Fibroblast of the aortic adventitia (primary cell): ENCODE measurements at places on chromosomes 1 and 21. TPM values are rescaled to one million over a fixed set of nuclear protein-coding genes. Genes with fewer than 3 reads are reported as not detected.

Gene SPRR2E
- total RNA-seq, result not detected in 2 replicates

Gene CSF3R
- not detected in 2 replicates for total RNA-seq

Gene TNFAIP8L2
- not detected in 2 replicates for total RNA-seq

DNA sequence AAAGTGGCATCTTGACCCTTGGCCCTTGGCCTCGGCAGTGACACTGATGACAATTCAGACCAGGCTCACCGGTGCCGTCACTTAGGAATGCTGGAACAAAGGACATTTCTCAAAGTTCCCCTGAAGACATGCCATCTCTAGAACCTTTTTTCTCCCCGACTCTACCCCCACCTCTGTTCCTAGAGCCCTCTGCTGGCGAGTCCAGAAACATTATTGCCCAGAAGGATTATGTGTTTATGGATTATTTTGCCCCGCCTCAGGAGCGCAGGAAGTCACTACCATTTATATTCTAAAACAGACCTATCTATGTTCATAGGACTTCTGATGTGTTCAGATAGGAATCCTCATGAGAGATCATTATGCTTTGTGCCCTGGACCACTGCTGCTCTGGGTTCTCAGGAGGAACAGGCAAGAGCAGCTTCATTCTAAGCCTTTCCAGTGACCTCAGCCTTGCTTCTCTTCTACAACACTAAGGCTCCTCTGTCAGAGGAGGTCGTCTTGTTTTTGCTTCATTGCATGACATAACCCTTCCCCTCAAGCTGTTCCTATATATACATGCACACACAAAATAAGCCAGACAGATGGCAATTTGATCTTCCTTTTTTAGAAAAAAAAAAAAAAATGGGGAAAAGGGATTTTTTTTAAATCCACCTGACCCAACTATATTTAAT is 12.4 kb upstream of the SHISA4 start:
- no peak for DNase-seq

DNA sequence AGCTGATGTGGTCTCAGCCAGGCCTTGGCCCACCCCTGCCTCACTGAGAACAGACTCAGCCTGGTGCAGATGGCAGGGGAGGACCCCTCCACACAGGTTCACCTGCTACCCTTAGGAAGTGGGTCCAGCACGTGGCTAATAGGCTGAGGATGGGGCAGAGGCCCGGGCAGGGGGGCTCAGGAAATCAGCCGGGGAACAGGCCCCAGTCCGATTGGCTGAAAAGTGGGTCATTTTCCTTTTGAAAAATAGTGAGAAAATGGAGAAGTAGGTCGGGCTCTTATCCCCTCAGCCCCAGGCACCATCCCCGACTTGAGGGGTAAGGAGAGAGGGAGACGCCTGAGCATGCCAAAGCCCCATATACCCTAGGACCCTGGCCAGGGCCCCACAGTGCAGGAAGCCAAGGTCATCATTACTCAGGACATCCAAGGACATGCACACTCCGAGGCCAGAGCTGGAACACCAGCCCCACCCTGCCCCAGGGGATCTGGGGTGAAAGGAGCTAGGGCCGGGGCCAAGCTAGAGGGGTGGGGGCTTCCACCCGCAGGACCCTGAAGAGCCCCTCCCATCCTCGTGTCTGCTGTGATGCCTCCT is 11.0 kb downstream of the DLGAP3 start:
- DNase-seq, result no peak

GRCh38 chr1:211739671-211740411 is 64.4 kb upstream of the NEK2 start:
- no peak for DNase-seq

GRCh38 chr1:212606395-212607205 is 2.0 kb upstream of the ATF3 start:
- DNase-seq, result peak; percentile 18

Gene VCAM1
- 0.63 and 24.8 TPM in 2 replicates for total RNA-seq
